Aorta (tissue), 5 donors: ENCODE measurements at places on chromosomes 5 and 9.

DNA sequence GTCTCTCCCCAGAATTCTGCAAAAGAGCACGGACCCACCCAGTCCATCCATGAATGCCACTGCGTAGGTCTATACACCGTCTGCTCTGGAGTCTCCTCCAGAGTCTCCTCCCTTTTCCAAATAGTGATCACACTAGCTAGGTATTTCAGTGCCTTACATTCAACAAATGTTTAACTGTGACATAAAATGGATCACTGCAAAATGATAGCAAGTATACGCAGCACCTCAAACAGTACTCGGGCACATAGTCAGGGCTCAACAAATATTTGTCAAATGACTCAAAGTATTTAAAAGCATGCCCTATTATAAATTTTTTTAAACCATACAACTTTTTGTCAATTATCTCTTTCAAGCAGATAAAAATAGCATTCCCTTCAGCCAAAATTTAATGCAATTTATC, 60.5 kb downstream of the TLE1 start:
- DNase-seq = no peak

- no peak for DNase-seq
Measured at GRCh38 chr5:12845549-12846159, 941.4 kb upstream of the CTNND2 start.

- no peak for DNase-seq
Measured at GRCh38 chr5:138610918-138611677, 35.9 kb upstream of the HSPA9 start.

- no peak for DNase-seq
Measured at GRCh38 chr5:94976853-94977252, 308.0 kb downstream of the MCTP1 start.
